ENCODE measurements at places on chromosomes 4 and X. TPM values are rescaled to one million over a fixed set of nuclear protein-coding genes. Genes with fewer than 3 reads are reported as not detected.

NALF2 gene
- not detected for polyA plus RNA-seq

NAP1L3 gene
- polyA plus RNA-seq, result 3.6 TPM

MSX1 gene
- not detected for polyA plus RNA-seq

PHKA1 gene
- polyA plus RNA-seq, result not detected

USP51 gene
- polyA plus RNA-seq, result 0.37 TPM

IDS gene
- 147 TPM for polyA plus RNA-seq

PDK3 gene
- polyA plus RNA-seq, result 33.9 TPM

FAAH2 gene
- polyA plus RNA-seq, result 10.8 TPM

LANCL3 gene
- not detected for polyA plus RNA-seq

P2RY4 gene
- not detected for polyA plus RNA-seq

ITM2A gene
- polyA plus RNA-seq, result 485 TPM

DNA sequence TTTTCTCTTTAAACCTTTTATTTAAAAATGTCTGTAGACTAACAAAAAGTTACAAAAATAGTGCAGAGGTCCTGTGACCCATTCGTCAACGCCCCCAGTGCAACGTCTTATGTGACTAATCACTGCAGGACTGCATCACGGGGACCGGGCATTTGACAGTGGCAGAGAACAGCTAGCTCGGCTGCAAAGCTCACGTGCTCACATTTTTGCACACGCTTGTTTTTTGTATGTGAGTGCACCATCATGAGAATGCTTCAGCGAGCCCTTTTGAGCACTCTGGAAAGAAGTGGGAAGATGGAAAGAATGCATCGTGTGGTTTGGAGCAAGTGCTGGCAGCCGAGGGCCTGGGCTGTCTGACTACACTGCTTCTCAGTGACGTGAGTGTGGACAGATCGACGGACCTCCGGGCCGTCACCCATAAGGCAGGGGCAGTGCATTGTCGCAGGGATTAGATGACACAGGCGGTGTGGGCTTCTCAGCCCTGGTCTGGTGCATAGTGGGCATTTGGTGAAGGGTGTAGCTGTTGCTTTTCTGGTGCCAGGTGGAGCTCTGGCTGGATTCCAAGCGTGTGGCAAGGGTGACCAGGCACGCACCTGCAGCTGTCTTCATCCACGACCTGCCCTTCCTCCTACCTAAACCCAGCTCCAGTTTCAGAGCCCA is 17.7 kb downstream of the SPON2 start:
- DNase-seq, result no peak

- no peak for DNase-seq
Observed at GRCh38 chrX:83160096-83160495, 348.0 kb upstream of the POU3F4 start.

GRCh38 chr4:123871341-123871740 is 474.7 kb downstream of the SPRY1 start:
- no peak for DNase-seq

GRCh38 chr4:211033-211511 is 86.8 kb downstream of the ZNF718 start:
- no peak for DNase-seq

- no peak for DNase-seq
Observed at GRCh38 chr4:178296669-178297068, 854.4 kb upstream of the AGA start.

DNA sequence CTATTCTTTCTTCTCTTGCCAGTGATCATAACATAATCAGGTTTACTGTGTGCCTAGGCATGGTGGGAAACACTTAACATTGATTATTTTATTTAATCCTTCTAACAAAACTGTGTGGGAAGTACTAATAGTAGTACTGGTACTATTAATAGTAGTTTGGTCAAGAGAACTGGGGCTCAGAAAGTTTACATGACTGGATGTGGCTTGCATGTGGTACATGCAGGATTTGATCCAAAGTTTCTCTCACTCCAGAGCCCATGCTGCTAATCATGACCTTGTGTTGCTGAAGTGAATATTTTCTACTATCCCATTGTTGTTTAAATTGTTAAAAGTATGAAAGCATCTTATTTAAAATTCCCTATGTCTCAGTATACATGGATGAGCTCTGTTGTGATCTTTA is 78.4 kb downstream of the TMEM164 start:
- DNase-seq, result no peak

- no peak for DNase-seq
Observed at GRCh38 chr4:139436122-139436521, 17.8 kb upstream of the RAB33B start.

DNA sequence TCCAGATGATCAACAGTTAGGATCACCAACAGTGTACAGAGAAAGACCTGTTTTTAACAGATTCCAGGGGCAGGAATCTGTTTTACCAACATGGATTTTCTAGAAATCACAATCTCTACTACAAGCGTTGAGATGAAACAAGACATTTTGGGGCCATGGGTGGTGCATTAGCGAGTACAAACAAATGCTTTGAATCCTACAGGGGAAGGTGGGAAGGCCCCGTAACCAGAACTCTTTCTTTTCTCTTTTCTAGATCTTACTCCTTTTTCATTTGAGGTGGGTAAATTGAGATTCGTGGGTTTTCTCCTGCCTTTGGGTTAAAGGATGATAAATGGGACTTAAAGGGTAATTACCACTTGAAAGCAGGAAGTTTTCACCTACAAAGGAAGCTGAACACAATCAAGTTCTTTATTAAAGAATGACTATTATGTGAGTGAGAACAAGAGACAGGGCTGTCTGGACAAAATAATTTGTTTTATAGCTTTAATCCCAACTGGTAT is 189.9 kb upstream of the ANXA3 start:
- no peak for DNase-seq

- no peak for DNase-seq
Observed at GRCh38 chr4:106270736-106271135, 45.3 kb downstream of the TBCK start.

- no peak for DNase-seq
Observed at GRCh38 chrX:50093625-50094024, 107.2 kb downstream of the AKAP4 start.

DNA sequence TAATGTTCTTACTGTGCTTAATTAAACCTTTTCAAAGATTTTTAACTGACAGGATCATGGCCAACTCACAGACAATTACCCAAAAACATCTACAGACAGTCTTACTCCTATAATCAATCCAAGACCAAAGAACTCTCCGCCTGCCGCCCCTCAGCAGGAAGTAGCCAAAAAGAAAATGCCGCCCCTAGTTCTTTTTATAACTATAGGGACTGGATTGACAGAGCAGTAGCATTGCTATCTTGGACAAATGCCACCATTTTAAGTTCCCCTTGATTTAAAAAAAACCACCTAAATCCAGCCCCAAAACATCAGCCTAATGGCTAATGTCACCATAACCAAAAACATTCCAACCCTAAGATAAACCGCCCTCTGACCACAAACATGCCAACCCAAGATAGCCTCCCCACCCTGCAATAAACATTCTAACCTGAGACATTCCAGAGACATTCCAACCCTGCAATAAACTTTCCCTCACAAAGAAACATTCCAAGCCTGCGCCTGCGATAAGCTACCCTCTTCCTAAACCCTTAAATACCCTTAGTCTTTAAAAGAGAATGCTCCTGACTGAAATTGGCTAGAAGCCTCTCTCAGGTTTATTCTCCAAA is 77.0 kb downstream of the COQ2 start:
- DNase-seq, result no peak

DNA sequence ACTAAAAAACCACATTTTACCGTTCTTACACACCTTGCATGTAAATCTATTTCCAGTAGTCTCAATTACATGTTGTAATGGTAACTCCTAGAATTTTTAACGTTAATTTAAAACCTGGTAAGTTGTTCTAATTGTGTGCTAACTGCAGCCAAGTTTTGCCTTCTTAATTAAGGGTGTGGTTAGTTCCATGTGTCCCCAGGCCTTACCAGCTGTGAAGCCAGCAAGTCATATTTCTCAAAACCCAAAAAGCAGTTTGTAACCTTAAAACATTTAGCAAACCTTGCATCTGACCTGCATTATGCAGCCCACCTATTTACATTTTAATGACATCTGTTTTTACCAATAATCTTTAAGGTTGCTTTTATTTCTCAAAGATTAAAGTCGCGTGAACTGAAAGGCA is 18.4 kb upstream of the FAM47E start:
- no peak for DNase-seq

DNA sequence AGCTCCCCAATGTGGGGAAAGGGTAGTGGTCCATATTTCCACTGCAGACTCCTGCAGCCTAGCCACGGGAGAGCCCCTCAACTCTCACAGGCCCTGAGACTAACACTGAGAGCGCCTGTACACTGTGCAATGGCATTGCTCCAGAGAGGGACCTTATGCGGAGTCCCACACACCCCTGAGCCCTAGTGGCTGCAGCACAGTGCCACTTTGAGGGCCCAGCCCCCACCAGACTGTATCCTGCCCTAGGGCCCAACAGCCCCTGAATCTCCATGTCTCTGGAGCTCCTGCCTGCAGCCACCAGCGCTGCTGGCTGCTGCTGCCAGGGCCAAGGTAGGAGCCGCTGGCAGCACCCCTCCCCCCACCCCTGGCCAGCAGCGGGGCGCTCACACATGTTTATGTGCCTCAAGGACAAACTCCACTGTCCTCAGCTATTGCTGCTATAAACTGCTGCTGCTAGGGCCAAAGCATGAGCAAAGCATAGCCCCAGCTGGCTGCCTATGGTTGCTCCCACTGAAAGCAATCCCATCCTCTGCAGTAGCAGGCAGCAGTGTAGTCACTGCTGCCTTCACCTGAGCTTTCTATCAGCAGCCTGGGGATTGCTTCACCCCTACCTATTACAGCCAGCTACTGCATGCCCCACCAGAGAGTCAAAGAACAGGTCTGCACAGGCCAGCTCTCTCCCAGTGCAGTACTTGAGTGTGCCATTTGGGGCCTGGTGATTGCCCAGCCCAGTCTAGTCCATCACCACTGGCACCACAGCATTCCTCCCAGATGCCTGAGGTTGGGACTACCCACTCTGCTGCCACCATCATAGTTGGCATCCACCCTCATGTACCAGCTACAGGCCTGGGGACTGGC is 24.3 kb downstream of the TMEM154 start:
- DNase-seq, result no peak

Measured in CD4-positive, CD25-positive, alpha-beta regulatory T cell (primary cell).